ENCODE measurements at places on chromosomes 7 and 10.

- DNase-seq, result no peak
Measured at GRCh38 chr10:133144771-133145170, 15.2 kb upstream of the KNDC1 start.

GRCh38 chr7:151920488-151920887 is 35.8 kb upstream of the GALNTL5 start:
- DNase-seq, result no peak

GRCh38 chr7:37341033-37341630 is 107.5 kb downstream of the ELMO1 start:
- no peak for DNase-seq

DNA sequence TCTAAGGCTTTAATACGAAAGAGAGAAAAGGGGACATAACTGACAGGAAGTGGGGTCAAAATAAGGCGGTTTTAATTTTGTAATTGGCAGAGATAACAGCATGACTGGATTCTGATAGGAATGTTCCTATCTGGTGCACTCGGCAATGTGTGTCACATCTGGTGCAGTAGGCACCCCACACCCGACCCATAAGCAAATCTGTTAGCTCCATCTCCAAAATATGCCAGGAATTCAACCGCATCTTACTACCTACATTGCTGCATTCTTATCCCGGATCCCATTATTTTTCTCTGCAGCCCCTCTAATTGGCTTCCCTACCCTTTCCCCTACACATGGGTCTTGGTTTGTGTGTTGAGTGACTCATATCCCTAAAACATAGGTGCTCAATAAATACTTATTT is 19.1 kb upstream of the GALNT11 start:
- no peak for DNase-seq

- DNase-seq, result no peak
Measured at GRCh38 chr10:63561341-63561740, 40.1 kb downstream of the REEP3 start.

- no peak for DNase-seq
Measured at GRCh38 chr10:48577158-48577557, 27.7 kb downstream of the ARHGAP22 start.

DNA sequence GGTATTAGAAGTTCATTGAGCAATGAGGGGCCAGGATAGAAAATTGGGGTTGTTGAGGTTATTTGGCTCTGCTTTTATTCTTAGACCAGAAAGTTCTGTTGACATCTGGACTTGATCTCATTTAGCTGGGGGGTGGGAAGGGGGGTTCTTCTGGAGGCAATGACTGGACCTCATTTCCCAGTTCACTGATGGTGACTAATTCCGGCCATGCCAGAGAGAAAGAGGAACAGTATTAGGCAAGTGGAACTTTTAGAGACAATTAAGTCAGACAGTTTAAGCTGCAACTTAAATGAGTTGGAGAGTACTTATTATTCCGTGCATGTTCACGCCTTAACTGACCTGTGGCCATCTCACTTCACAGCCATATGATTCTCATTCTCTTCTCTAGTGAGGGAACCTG is 512.5 kb downstream of the REEP3 start:
- no peak for DNase-seq

DNA sequence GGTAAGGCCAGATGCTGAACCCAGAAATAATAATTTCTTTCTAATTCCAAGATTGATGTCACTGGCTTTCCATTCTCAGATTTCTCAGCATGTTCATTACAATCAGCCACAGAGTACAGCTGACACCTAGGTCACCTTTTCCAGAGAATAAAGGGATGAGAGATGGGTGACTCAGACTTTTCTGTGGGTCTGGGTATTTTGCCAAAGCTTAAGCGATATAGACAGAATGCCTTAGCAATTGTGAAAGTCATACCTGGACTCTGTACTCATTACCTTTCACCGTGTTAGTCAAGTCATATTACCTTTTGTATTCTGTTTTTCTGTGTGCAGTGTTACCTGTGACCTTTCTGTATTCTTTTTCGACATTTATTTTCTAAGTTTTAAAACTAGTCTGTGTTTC is 10.6 kb upstream of the PRTFDC1 start:
- no peak for DNase-seq

DNA sequence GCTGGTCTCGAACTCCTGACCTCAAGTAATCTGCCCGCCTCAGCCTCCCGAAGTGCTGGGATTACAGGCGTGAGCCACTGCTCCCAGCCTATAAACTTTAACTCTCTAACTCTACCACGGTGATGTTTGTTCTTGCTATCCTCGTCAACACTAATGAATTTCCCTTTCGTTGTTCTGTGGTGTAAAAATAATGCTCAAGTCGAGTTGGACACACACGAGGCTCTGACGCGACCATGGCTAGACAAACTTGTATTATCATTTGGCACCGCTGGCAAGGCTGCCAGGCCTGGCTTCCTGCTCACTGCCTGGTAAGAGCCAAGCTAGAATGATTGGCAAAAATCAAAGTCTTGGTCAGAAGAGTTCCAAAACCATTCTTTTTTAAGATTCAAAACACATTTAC is 167.0 kb upstream of the KLF6 start:
- no peak for DNase-seq

DNA sequence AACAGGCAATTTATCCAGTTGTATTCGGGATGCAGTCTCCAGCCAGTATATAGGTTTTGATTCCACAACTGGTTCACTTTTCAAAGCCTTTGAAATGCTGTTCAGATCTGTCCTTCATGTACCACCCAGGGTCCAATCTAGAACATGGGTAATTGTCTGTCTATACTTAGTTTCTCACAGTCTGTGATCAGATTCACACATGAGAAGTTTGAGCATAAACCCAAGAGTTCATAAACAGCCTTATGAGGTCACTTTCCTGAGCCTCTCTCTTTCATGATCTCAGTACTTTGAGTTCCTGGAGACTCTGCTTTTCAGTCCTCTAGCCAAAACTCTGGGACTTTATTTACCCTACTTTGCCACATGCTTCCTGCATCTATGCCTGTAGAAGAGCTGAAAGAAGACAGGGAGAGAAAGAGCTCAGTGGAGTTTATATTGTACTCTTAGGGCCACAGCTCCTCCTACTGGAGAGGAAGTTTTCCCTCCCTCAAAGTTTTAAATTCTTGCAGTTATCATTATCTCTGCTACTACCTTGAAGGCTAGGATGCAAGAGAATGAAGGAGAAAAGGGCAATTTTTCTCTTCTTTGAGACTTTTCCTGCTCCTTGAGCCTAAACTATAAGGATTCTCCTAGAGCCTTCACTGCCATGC is 172.0 kb downstream of the ZEB1 start:
- no peak for DNase-seq

DNA sequence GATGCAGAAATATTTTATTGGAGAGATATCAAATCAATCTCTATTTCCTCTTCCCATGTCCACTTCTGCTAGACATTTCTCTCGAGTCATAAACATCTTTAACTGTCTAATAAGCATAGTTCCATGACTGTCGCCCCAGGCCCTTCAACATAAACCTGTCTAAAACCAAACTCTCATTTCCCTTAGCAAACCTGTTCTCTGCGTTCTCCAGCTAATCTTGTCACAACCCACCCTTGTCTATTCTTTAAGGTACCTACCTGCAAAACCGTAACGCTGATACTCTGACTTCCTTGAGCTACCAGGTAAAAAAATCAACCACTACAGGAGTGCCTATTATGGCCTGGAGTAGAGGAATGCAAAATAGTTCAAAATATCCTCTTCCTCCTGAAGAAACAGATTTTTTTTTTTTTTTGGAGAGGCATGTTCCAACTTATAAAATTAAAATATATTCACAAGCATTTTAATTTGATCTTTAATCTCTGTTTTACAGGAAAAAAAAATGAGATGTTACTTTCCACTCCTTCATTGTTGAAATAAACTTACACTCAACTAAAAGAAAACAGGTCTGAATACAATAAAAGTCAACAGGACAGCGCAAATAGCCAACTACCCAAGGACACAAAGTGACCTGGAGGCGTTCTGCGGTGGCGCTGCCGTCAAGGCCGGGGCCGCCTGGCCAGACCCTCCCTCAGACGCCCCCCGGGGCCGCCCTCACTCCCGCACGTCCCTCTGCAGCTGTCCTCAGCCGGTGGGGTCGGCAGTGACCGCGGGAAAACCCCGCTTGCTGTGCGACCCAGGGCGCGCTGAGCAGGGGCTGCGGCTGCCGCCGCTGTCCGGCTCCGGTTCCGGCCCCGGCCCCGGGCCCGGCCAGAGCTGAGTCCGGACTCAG is 765 bp downstream of the SLC25A40 start:
- no peak for DNase-seq

- DNase-seq, result no peak
Measured at GRCh38 chr7:14305233-14305866, 315.9 kb upstream of the ETV1 start.

DNA sequence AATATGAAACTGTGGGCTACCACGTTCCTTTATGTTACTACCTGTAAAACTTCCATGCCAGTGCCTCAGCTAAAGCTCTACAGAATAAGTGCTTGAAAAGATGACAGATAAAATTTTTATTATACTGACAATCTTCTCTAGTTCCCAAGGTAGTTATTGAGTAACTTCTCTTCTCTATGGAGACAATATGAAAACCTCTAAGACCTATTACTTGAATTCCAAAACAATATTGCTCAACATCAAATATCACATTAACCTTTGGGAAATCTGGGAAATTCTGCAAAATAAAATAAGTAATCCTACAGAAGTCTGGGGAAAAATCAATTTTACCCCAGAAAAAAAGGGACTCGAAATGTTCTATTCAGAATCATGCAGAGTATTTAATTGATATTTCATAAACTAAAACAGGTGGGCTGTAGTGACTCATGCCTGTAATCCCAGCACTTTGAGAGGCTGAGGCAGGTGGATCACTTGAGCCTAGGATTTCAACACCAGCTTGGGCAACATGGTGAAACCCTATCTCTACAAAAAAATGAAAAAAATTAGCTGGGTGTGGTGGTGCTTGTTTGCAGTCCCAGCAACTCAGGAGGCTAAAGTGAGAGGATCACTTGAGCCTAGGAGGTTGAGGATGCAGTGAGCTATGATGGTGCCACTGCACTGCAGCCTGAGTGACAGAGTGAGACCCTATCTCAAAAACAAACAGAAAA is 23.8 kb upstream of the ANK3 start:
- no peak for DNase-seq

DNA sequence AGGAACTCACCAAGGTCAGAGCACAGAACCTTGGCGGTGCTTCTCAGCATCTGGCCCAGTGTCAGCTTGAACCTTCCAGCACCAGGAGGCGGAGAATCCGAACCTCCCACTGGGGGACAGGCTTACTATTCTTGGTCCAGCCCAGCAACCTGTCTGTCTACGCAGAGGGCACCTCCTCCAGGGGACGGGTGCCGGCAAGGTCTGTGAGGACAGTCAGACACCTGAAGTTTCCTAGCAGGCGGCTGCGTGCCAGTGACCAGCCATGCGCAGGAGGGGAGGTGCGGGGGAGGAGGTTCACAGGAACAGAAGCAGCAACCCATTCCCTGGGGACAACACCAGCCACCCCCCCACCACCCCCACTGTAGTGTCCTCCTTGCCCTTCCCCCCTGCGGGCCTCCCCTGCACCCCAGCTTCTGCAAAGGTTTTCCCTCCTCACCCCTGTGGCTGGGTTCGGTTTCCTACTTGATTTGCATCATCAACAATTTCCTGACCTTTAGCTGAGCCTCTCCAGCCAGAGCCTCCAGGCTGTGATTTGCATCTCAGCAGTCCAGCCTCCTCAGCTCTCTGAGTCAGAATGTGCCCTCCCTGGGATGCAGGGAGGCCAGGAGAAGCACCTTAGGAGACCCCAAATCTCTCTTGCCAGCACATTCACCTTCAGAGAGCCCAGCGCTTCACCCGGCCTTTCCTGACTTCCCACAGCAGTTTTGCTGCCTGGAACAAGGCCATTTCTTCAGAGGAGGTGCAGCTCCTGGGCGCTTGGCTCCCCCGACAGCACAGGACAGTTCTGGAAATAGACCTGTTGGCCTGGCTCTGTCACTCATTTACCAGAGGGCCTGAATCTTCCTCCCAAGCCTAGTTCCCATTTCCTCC is 107.5 kb upstream of the NPS start:
- no peak for DNase-seq

GRCh38 chr7:122304319-122304975 is at the start of gene FEZF1:
Gene FEZF1, minus strand, starts transcription at chr7:122304750. Its CDS starts 313 bp downstream, at chr7:122304437.
- no peak for DNase-seq

DNA sequence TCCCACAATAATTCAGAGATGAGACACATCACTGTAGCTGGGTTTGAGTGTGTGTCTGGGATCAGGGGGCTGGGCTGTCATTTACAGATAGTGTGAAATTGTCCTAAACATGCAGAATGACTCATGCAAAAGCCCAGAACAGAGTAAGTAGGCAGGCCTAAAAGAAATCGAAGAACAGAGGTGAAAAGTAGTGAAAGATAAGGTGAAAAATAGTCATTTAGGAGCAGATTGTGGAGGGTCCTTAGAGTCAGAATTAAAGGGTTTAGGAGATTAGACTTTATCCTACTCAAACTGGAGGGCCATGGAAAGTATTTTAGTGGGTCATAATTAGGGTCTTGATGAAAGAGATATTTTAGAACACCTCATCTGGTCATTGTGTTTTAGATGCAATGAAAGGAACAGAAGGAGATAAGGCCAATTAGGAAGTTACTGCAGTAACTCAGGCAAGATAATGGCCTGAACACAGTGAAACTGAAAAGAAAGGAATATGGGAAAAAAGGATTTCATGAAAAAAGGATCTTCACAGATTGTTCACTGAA is 58.3 kb upstream of the NEBL start:
- no peak for DNase-seq

GRCh38 chr10:49647985-49648795 is 31.3 kb upstream of the C10orf53 start:
- DNase-seq, result no peak

- DNase-seq, result no peak
Measured at GRCh38 chr10:35774109-35774508, 132.0 kb upstream of the FZD8 start.

GRCh38 chr7:16067711-16068110 is 353.6 kb downstream of the CRPPA start:
- DNase-seq, result no peak

GRCh38 chr7:108623220-108623619 is 53.5 kb downstream of the DNAJB9 start:
- DNase-seq, result no peak

DNA sequence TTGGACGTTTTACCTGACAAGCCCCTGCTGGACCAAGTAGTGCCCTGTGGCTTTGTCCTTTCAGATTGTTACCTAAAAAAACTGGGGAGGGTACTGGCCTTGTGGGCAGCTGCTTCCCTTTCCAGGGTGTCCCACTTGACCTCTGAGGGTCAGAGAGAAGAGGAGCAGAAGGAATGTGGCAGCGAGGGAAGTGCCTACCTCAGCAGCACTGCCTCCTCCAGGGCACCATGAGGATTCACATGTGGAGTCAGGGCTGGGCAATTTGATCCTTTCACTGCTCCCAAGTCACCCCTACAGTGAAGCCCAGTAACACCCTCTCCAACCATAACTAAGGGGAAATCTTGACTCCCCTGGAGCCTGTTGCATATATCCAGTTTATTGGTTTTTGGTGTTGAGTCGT is 64.6 kb downstream of the ITGB1 start:
- no peak for DNase-seq

GRCh38 chr10:80465839-80466590 is 11.9 kb downstream of the TSPAN14 start:
- DNase-seq, result peak; percentile 33

DNA sequence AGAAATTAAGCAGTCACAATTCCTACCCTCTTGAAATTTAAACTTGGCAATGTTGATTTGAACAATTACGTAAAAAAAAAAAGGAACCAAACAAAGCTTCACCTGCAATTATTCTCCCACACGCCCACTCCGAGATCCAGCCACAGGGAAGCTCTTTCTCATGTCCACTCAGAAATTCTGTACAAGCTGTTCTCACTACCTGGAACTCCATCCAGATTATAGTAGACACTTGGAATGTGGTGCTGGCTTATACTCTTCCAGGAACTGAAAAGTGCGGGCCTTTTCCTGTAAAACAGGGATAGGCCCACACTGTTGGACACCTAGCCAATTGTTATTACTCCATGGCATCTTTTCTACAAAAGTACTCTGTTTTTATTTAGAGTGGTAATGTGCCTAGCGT is 20.3 kb upstream of the TOMM7 start:
- DNase-seq, result no peak
